Activated CD4-positive, alpha-beta T cell treated with anti-CD3 and anti-CD28 coated beads, Interleukin-2, amount 50 U/mL, for 24 hours (primary cell): ENCODE measurements at places on chromosomes 1 and 21.

- no peak for DNase-seq
Observed at GRCh38 chr1:35085421-35085820, 6.2 kb downstream of the ZMYM1 start.

DNA sequence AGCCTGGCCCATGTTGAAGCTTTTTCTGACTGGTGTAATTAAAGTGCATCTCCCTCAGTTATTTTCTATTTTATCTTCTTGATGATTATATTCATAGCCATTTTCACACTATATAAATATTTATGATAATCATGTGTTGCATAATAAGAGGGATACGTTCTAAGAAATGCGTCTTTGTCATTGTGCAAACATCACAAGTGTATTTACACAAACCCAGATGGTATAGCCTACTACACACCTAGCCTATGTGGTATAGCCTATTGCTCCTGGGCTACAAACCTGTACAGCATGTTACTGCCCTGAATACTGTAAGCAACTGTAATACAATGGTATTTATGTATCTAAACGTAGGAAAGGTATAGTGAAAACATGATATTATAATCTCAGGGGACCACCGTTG is 88.1 kb downstream of the BACH1 start:
- no peak for DNase-seq

- DNase-seq = no peak
Observed at GRCh38 chr1:106072909-106073600, 983.4 kb upstream of the PRMT6 start.

GRCh38 chr1:43235451-43236121 is 34.2 kb upstream of the TMEM125 start:
- no peak for DNase-seq

DNA sequence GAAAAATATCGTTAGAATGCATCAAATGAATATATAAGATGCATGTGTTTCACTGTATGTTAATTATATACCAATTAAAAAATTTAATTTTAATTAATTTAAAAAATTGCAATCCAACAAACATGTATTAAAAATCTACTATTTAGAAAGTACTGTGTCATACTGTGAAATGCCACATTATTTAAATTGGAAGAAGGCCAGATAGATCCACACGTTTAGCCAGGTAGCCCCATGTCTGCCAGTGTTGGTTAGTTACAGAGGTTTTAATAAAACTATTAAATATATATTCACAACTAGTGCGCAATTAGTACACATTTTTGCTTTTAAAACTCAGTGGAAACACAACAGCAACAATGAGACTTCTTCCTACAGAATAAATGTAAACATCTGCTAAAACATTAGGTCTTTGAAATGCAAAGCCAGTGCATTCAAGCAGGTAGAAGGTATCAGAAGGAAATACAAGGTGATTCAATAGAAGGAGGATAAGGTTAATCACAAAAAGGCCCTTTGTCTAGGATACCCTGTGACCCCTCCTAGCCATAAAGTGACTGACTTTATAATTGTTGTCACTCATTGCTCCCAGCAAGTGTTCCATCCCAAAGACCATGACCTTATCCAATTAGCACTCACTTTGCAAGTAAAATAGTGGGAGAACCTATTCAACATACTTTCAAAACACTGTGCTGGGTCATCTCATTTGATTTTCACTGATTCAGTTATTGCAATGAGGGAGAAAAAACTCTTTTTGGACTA is 211.5 kb downstream of the TTLL7 start:
- DNase-seq = no peak
